ENCODE measurements at places on chromosomes 16 and 17.

DNA sequence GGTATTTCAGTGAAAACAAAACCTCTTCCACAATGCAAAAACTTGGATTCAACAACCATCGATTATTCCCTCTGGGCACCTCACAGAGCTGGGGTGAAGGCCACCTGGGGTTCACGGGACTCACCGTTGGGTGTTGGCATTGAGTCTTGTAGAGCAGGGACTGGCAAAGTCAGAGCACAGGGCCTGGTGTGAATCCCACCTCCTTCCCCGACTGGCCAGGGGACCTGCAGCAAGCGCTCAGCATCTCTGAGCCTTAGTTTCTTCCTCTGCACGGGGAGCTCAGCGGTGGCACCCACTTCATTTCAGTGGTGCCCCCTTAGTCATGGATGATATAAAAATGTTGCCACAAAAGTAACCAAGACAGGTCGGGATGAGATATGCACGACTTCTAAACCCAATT lies 100.4 kb downstream of the METRNL start:
- no peak for DNase-seq

- DNase-seq = no peak
Measured at GRCh38 chr16:53781023-53781605, 77.2 kb downstream of the FTO start.

DNA sequence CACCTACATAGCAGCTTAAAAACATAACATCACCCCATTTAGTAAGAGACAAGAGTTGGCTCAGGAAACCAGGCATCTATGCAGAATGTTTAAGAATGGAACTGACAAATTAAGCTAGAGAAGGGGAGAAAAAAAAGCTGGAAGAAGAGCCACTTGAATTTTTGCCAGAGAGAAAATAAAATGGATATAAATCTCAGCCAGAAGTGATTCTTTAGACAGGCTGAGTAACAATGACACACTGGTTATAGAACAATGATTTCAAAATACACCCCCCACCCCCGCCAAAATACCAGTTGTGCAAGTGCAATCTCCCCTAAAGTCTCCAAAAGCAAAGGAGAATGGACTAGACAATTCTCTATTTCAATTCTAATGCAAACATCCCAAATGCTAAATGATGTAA lies 22.4 kb downstream of the LSM12 start:
- no peak for DNase-seq

- DNase-seq = no peak
Measured at GRCh38 chr17:28760601-28761562, 17.1 kb downstream of the TRAF4 start.

DNA sequence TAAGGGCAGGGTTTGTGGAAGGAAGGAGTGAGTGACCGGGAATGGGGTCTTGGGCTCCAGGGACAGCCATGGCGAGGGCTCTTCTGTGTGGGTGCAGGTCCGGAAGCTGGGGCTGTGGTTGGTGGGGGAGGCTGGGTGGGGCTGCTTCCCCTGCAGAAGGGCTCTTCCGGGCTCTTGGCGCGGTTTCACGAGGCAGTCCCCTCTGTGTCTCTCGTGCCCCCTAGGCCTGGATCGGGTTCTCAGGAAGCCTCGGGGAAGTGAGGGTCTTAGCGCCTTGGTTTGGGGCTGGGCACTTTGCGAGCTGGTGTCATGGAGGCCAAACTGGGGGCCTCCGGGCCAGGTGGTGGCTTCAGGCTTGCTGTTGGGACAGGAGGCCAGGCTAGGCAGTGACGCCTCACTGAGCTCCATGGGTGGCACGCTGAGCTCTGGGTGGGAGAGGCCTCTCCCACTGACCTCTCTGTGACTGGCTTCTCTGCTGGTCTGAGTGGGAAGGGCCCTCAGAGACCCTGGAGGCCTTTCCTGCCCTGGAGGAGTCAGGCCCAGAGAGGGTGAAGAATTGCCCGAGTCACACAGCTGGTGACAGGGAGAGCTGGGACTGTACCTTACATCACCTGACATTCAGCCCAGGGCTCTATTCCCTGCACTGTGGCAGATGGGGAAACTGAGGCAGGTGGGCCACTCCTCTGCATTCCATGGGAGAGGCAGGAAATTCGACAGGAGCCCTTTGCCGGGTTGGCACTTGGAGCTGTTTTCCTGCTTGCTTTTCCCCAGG lies 8.2 kb downstream of the ADCY7 start:
- DNase-seq = no peak

GRCh38 chr17:16439303-16439791 lies 24.0 kb downstream of the TRPV2 start:
- no peak for DNase-seq

DNA sequence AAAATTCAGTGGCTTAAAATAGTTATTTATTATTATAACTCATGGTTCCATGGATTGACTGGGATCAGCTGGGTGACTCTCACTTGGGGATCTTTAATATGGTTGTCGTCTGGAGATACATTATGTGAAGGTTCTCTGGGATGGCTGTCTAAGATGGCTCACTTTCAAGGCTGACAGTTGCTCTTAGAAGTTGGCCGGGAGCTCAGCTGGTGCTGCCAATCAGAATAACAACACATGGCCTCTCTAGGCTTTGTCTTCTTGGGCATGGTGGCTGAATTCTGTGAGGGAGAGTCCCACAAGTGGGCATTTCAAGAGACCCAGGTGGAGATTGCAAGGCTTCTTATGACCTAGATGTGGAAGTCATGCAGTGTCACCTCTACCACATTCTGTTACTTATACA lies 269.7 kb downstream of the CA10 start:
- no peak for DNase-seq

DNA sequence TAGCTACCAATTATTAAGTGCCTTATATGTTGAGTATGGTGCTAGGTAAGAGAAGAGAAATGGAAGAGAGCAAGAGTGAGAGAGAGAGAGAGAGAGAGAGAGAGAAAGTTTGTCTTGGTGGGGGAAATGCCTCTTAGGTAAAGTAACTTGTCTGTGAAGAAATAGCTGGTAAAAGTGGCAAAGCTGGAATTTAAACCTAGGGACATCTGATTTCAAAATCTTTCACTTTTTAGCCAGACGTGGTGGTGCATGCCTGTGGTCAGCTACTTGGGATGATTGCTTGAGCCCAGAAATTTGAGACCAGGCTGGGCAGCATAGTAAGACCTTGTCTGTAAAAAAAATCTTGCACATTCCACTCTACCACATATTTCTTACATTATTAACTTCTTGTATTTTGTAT lies 23.0 kb upstream of the CDR2 start:
- no peak for DNase-seq

DNA sequence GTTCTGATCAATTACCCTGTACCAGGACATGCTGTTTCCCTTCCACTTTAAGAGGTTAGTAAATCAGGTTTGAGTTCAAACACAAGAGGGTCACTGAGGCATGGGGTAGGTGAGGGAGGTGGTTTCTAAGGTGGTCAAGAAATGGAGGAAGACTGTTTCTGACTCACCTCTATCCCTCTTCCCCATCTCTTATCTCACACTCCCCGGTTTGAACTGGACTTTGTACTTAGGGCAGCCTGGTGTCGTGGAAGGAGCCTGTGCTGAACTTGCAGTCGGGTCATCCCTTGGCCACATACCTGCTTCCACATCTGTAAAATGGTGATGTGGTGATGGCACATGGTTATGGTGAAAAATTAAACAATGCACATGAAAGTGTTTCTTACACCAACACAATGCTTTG lies 17.2 kb upstream of the TMEM98 start:
- DNase-seq = no peak

DNA sequence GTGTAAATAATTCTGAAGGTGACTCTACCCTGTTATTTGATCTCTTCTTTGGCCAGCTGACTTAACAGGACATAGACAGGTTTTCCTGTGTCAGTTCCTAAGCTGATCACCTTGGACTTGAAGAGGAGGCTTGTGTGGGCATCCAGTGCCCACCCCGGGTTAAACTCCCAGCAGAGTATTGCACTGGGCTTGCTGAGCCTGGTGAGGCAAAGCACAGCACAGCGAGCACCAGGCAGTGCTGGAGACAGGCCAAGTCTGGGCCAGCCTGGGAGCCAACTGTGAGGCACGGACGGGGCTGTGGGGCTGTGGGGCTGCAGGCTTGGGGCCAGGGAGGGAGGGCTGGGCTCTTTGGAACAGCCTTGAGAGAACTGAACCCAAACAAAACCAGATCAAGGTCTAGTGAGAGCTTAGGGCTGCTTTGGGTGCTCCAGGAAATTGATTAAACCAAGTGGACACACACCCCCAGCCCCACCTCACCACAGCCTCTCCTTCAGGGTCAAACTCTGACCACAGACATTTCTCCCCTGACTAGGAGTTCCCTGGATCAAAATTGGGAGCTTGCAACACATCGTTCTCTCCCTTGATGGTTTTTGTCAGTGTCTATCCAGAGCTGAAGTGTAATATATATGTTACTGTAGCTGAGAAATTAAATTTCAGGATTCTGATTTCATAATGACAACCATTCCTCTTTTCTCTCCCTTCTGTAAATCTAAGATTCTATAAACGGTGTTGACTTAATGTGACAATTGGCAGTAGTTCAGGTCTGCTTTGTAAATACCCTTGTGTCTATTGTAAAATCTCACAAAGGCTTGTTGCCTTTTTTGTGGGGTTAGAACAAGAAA lies 5.1 kb downstream of the STH start:
- DNase-seq = no peak

GRCh38 chr17:27939474-27940465 lies 46.6 kb upstream of the LYRM9 start:
- DNase-seq = no peak

- DNase-seq = no peak
Measured at GRCh38 chr17:81164371-81165245, 699 bp upstream of the PVALEF start.

DNA sequence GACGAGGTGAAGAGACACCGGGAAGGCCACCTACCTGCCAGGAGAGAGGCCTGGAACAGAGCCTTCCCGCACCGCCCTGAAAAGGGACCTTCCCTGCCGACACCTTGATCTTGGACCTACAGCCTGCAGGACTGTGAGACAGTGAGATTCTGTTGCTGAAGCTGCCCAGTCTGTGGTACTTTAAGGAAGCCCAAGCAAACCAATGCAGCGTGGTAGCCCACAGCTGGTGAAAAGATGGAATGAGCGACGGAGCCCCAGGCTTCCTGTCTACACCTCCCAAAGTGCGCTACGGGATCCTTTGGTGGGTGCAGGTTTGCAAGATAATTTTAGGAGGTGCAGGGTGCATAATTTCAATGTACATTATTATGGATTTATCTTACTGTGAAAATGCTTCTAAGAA lies 33.9 kb downstream of the TNFRSF13B start:
- DNase-seq = no peak

DNA sequence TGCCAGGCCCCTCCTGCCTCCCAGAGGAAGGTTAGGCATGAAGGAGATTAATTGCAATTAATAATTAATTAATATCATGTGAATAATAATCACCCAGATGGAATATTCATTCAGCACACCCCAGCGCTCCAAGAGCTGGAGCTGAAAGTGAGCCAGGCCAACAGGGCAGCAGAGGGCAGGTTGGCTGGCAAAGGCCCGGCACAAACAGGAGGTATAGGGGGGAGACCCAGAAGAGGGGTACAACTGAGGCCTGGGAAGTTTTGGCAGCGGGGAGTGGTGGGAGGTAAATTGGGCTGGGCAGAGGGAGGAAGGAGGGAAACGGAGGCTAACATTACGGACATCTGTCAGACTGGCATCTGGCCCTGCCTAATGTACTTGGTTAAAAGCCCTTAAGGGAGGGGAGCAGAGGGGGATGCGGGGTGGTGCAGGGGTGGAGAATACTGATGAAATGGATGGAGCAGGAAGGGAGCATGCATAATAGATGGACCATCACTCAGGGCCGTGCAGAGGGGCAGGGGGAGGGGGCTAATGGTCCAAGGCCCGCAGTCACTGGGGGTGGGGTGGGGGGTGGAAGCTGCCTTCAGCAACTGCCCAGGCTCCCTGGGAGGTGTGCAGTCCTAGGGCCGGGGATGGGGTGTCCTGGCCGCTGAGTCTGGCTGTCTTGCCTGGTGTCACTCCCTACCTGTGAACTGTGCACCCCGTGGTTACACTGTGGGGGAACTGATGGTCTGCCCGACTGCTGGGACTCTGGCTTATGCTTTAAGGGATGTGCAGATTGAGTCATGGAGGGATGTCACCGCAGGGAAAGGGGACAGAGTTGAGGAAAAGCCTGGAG lies 1.9 kb downstream of the ADAM11 start:
- no peak for DNase-seq

DNA sequence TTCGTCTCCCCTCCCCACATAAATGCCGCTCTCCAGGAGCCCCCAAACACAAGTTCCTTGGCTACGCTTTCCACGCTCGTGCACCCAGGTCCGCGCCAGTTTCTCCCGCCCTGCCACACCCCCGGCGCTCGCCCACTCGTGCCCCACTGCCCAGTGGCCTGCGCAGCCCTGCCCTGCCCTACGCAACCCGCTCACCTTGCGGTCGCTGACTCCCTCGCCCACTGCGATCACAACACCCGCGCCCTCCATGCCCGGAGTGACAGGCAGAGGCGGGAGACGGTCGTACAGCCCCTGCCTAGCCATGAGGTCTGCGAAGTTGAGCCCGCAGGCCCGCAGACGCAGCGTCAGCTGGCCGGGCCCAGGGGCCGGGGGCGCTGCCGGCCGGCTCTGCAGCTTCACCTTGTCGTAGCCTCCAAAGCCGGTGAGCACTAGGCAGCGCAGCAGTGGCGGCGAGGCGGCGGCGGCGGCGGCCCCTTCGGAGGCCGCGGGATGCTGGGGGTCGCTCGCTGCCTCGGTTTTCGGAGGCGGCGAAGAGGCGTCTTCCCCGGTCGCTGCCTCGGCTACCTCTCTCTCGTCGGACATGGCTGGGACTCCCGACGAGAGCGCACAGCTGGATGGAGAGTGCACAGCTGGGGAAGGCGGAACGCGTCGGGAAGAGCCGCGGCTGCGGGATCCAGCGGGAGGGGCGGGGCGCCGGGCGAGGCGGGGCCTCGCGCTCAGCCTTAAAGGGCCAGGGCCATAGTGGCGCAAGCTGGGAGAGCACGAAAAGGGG lies at the start of gene VAT1:
TSS of gene VAT1 (minus strand) at position 645 of the 772 bp plus-strand sequence. CDS start at position 582, 63 bp downstream.
- DNase-seq = peak; percentile 29

GRCh38 chr16:2343211-2343610 lies 2.7 kb upstream of the ABCA3 start:
- DNase-seq = no peak
